ENCODE measurements at places on chromosomes 1 and 21. TPM values are rescaled to one million over a fixed set of nuclear protein-coding genes. Genes with fewer than 3 reads are reported as not detected.

Gene ATP6V1G3
- total RNA-seq: not detected

DNA sequence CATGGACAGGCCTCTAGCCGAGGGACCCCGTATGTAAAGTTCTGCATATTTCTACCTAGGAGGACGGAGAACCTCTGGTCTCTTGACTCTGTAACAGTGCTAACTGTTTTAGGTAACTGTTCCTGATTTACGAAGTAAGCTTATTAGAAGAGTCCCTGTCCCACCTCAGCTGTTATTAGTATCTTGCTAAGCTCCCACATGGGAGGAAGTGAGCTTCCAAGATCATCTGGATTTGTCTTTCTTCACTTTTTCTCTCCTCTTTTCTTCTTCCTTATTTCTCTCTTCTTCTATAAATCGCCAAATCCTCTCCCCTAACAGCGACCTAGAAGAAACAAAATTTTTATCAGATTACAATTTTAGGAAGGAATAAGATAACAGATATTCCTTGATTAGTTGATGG is 4.4 kb downstream of the CD53 start:
- no peaks in the 10 kb centered on the region for H3K27me3 ChIP-seq
- peak overlapping the region; percentile 91 for H3K27ac ChIP-seq
- no peak for DNase-seq
- H3K4me3 ChIP-seq: peak overlapping the region; percentile 84
- no peaks in the 10 kb centered on the region for H3K36me3 ChIP-seq

- H3K27ac ChIP-seq: no peak overlapping the region
- no peak for DNase-seq
- H3K36me3 ChIP-seq: no peaks in the 10 kb centered on the region
- no peak overlapping the region for H3K4me3 ChIP-seq
- H3K4me1 ChIP-seq: no peaks in the 10 kb centered on the region
These were observed 253.2 kb downstream of the NPHP4 start for GRCh38 chr1:5738911-5739462.

DNA sequence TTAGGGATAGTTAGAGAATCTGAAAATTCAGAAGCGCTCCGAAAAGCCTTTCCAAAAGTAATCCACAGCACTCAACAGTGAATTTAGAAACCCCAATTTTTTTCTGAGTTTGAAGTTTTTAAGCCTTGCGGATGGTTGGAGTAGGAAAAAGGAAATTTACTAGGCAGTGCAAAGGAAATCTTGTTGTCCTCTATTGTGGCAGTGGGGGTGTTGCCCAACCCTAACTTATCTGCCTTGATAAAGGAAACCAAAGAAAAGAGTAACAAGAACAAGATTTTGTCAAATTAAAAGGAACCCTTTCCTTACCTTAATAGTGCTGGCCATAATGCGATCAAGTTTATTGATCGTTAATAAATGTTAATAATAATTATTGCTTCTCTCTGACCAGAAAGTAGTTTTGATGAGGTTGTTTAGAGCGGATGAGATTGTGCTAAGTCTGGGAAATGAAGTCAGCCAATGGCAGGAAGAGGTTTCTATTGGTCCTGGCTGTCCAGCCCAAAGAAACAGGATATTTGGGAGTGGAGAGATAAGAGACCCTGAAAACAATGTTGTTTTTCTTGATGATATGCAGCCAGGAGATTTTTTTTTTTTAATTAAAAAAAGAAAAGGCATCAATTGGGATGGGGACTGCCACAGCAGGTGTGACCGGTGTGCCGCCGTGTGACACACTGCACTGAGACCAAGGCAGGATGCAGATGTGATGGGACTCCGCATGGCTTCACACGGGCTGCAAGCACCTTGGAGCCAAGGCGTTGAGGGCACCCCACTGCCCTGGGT is at the start of gene ERG:
TSS of gene ERG (minus strand) at position 421 of the 777 bp plus-strand sequence. CDS start at position 324, 97 bp downstream.
- no peaks in the 10 kb centered on the region for H3K4me1 ChIP-seq
- no peaks in the 10 kb centered on the region for H3K36me3 ChIP-seq
- no peaks in the 10 kb centered on the region for H3K27me3 ChIP-seq

Gene OR2L8
- 0.23 TPM for total RNA-seq

DNA sequence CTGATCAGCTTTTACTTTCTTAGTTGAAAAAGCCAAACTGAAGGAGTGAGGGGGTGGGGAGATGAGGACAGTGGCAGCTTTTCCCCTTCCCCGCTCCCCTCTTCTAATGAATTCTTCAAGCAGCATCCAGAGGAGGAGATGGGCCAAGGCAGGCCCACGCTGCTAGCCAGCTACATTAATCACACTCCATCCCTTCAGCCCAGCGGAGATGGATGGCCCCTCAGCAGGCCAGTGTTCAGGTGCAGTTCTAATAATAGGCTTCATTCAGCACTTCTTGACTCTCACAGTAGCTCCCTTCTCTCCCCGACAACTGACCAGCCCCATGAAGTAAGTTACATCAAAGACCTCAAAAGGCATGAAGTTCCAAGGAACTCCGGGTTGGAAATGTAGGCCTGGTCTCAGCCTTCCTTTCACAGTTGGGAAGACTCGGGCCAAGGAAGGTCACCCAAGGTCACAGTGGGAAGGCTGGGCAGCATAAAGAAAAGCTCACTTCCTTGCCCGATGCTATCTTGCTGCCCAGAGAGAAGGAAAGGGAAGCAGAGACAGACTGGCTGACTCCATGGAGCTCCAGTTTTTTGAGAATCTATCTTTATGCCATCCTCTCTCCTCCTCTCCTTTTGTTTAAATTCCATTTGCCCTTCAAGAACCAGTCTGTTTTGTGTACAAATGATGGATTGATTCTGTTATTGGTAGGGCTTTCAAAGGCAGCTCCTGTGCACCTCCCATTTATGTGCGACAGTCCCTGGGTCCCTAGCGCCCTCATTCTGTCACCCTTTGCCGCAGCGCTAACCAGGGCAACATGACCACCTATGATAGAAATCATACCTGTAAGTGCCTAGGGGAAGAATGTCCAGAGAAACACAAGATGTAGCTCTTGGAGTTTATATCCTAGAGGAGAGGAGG is 139.1 kb downstream of the TNR start:
- no peak overlapping the region for H3K4me3 ChIP-seq
- no peaks in the 10 kb centered on the region for H3K4me1 ChIP-seq
- no peaks in the 10 kb centered on the region for H3K36me3 ChIP-seq
- no peak overlapping the region for H3K27ac ChIP-seq
- no peak for DNase-seq
- no peaks in the 10 kb centered on the region for H3K27me3 ChIP-seq

DNA sequence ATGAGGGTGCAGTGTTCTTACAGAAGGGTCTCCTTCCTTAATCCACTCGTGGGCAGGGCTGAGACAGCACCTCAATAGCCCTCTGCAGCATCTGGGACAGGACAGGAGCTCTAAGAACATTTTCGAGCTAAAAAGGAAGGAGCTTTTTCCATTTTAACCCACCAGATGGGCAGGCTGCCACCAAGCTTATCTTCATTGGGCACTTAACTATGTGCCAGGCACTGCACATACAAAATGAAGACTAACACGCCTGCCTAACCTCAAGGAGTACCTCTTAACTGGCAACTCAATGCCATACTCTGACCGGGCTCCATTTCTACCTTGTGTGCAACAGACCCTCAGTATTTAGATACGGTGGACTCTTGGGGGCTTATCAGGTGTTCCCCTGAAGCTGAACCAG is 48.2 kb downstream of the SSBP3 start:
- H3K27me3 ChIP-seq: no peaks in the 10 kb centered on the region
- H3K36me3 ChIP-seq: no peaks in the 10 kb centered on the region
- peak overlapping the region; percentile 76 for H3K27ac ChIP-seq
- DNase-seq: no peak
- H3K4me1 ChIP-seq: peaks cover 68% of the 10 kb centered on the region
- H3K4me3 ChIP-seq: no peak overlapping the region

- H3K27ac ChIP-seq: no peak overlapping the region
- no peaks in the 10 kb centered on the region for H3K27me3 ChIP-seq
- no peak overlapping the region for H3K4me3 ChIP-seq
- H3K4me1 ChIP-seq: no peaks in the 10 kb centered on the region
These were observed 310.4 kb downstream of the ASTN1 start for GRCh38 chr1:176854121-176854520.

Gene KIAA1614
- 0.13 TPM for total RNA-seq

DNA sequence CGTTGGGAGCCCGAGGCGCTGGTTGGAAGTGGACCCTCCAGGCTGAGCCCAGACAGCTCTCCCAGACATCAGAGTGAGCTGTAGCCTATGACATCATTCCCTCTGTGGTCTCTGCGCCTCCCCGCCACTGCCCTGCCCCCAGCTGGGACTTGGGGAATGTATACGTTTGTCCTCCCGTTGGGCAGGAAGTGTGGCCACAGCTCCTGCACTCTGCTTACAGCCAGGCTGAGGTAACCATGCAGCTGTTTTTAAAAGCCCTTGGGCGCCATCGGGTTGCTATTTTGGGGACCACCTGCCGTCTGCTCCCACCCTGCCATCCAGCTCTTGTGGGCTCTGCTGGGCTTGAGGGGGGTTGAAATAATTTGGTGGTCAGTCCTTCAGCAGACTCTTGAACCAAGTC is 7.8 kb downstream of the VASH2 start:
- no peaks in the 10 kb centered on the region for H3K36me3 ChIP-seq
- no peaks in the 10 kb centered on the region for H3K4me1 ChIP-seq
- no peak overlapping the region for H3K27ac ChIP-seq
- H3K27me3 ChIP-seq: no peaks in the 10 kb centered on the region
- no peak for DNase-seq

Gene ELAPOR1
- 5.8 TPM for total RNA-seq

DNA sequence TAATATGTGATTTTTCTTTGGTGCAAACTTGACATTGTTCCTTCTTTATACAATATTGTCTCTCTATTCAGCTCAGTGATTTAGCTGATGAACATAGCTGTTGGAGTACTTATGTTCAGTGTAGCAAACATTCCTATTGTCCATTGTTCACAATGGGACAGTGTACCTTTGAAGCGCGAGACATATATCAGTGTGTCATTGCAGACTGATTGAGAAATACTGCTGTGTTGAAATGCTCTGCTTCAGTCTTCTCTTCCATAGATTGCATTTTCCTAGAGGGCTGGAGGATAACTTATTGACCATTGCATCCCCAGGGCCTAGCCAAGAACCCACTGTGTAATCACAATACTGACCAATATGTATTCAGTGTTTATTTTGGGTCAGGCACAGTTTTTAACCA is 46.5 kb downstream of the HLX start:
- DNase-seq: no peak
- no peaks in the 10 kb centered on the region for H3K27me3 ChIP-seq
- H3K4me1 ChIP-seq: no peaks in the 10 kb centered on the region
- H3K27ac ChIP-seq: no peak overlapping the region

Gene FOXD2
- total RNA-seq: 0.22 TPM

DNA sequence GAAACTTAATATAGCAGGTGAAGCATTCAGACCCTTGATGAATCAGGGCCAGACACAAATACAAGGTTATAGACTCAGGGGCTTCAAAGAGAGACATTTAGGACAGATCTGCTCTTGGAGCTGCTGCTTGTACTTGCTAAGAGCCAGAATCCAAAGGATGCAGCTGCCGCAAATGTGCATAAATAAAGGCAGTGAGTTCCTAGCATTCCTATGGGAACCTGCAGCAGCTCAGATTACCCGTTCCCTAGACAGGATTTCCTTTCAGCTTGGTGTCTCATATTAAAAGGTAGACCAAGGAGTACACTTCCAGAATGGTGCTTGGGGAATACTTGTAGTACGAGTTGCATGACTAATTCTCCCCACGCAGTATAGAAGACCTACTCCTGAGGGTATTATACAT is 9.7 kb upstream of the LRRC53 start:
- no peak overlapping the region for H3K27ac ChIP-seq
- no peaks in the 10 kb centered on the region for H3K4me1 ChIP-seq
- no peak for DNase-seq
- no peaks in the 10 kb centered on the region for H3K36me3 ChIP-seq

GRCh38 chr1:91777630-91778300 is 108.2 kb downstream of the TGFBR3 start:
- no peaks in the 10 kb centered on the region for H3K4me1 ChIP-seq
- no peaks in the 10 kb centered on the region for H3K36me3 ChIP-seq
- H3K27ac ChIP-seq: no peak overlapping the region

Gene PSMA5
- 70.7 TPM for total RNA-seq
